ENCODE measurements at places on chromosomes 2 and 18.

- no peak for DNase-seq
Measured at GRCh38 chr2:209875270-209875669, 103.6 kb downstream of the UNC80 start.

DNA sequence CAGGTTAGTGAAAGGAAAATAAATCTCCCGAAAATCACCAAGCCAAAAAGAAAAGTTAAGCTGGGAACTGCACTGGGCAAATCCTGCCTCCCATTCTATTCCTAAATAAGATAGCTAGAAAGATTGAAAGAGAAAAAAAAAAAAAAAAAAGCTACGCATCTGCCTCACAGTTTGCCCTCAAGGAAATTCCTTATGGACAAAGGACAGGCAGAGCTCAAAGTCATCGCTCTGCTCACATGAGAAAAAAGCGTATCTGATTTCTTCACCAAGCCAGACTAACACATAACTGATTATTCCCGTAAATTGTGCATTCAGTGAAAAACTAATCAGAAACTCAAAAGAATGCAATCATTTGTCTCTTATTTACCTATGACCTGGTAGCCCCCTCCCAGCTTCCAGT lies 50.0 kb downstream of the PUM2 start:
- DNase-seq: no peak

GRCh38 chr2:23901966-23902846 lies 24.7 kb downstream of the ATAD2B start:
- DNase-seq: no peak

GRCh38 chr2:201484805-201485204 lies 33.3 kb downstream of the STRADB start:
- DNase-seq: no peak

- DNase-seq: no peak
Measured at GRCh38 chr2:118857677-118858484, 10.4 kb upstream of the EN1 start.

GRCh38 chr2:168690381-168690885 lies 112.0 kb upstream of the NOSTRIN start:
- no peak for DNase-seq

GRCh38 chr2:575030-575726 lies 102.0 kb downstream of the TMEM18 start:
- DNase-seq: no peak

DNA sequence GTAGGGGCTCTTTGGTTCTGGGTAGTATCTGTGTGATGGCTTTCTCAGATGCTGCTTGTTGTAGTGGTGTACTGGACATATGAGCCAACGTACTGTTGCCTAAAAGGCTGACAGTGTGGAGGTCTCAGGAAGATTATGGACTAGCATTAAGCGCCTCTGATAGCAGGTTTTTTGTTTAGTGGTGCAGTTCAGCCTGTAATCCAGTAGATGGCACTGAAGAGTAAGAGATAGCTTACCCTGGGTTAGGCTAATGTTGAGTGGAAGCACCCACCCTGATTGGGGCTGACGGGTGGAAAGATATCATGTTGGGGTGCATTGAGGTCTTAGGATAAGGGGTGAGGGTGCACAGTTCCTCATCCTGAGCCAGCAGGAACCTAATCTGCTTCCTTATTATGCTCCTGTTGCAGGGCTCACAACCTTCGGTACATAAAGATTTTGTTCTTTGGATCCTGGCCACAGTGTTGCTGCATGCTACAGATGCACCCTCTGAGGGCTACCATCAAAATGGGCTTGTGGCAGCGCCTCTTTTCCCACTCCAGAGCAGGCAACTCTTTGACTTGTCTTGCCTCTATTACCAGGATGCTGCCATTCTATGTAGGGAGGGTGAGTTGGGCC lies 79.6 kb downstream of the MSTN start:
- no peak for DNase-seq

GRCh38 chr2:72824224-72824842 lies 1.5 kb downstream of the EXOC6B start:
- DNase-seq: no peak

DNA sequence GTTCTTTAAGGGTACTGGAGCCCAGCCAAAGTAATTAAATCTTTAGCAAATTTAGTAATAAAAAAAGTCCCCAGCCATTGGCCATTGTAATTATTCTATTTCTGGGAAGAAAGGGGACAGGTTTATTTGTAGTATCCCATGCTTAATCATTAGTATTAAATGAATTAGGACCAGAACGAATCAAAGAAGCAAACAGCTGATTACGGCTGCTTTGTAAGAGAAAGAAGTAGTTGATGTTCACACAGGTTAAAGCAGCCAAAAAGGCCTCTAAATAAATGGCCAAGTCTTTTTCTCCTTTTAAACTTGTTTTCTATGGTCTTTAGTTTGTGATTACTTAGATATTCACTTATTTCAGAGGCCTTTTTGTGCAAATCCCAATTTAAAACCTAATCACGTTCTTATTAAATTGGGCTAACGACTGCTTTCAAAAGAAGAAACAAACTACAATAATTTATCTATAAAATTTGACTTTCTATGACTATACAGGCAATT lies 48.6 kb upstream of the DNAH7 start:
- no peak for DNase-seq

DNA sequence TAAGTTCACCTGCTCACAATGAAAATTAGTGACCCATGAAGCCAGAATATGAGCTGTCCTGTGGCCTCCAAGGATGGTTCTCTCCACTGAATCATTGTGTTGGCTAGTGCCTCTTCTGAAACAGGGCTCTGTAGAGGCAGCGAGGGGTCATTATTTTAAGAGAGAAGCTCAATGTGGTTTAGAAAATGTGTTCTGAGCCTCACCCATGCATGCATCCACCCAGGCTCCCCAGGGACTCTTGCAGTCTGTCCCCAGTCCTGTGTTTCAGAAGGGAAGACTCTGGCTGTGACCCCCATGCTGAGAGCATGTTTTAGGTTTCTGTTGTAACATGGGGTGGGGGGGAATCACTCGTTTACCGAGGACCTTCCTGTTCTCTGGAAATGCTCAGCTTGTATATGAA lies 135.2 kb downstream of the RNF144A start:
- no peak for DNase-seq

- no peak for DNase-seq
Measured at GRCh38 chr18:80105369-80106167, 3.5 kb upstream of the ADNP2 start.

GRCh38 chr18:6484659-6485058 lies 69.9 kb upstream of the L3MBTL4 start:
- DNase-seq: no peak

- DNase-seq: no peak
Measured at GRCh38 chr18:58253871-58254270, 209.8 kb downstream of the NEDD4L start.
